Activated CD4-positive, alpha-beta T cell treated with anti-CD3 and anti-CD28 coated beads, Interleukin-2, amount 50 U/mL, for 48 hours (primary cell): ENCODE measurements at places on chromosomes 2 and 18.
A peak's percentile ranks its signal among the peaks of the same experiment; 100 is the strongest.

- no peak for DNase-seq
Measured at GRCh38 chr2:48915227-48915626, 159.7 kb upstream of the LHCGR start.

- DNase-seq: no peak
Measured at GRCh38 chr2:121804340-121804739, 48.9 kb downstream of the TSN start.

DNA sequence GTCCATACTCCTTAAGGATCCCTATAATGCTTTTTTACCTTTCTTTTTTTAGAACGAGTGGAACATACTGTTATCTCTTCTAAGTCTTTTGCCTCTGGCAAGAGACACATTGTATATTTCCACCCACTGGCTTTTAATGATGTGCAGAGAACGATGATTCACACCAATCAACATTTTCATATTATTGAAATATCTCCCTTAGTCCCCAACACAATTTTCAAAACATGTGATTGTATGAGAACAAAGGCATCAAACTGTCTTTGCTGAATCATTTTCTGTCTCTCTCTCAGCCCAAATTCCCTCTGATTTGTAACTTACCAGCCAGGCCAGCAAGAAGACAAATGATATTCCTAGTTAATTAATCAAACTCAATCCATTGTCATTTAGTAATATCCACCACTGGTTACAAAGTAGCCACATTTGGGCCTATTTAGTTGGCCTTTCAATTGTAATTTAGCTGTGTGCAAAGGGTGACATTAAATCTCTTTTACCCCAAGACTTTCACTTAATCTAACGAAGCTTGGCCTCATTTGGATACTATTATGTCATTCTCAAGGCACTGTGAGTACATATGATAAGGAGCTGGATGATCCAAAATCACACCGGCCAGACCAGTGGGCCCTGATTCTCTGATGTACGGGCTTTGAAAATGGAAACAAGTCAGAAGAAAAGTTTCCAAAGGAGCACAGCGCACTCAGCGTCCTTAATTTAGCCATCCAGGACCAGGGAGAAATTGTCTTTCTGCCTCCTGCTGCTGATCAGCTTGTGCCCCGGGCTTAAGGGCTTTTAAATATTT lies 185.1 kb downstream of the SCG2 start:
- DNase-seq: no peak

DNA sequence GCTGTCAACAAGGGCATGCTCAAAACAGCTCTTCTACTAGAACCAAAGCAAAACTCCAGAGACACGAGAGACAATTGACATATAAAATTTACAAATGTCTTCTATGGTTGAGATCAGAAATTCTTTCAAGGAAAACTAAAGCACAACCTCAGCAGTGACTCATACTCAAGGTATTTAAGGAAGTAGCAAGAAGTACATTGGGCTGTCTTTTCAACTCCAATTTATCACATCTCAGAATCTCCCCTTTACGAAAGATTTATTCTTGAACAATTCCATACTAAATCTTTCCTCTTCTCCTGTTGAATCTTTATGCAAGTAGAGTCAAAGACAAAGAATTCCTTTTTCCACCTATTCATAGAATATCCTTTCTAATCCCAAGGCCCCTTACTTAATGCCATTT lies 324.0 kb downstream of the IRS1 start:
- DNase-seq: no peak

DNA sequence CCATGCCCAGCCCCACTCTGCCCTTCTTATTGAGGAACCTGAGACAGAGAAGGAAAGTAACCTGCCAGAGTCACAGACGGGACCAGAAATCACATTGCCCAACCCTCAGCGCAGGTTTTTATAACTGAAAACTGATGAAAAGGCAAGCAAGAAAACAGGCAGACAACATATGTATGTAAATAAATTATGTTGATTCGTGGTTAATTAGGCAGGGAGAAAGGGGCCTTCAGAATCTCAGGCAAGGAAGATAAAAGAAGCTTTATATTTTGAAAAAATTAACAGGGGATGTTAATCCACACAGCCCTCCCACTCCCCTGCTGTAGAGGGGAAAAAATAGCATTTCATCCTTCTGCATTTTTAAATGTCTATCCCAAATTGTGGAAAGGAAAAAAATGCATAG lies 378.5 kb downstream of the PIK3C3 start:
- DNase-seq: no peak

DNA sequence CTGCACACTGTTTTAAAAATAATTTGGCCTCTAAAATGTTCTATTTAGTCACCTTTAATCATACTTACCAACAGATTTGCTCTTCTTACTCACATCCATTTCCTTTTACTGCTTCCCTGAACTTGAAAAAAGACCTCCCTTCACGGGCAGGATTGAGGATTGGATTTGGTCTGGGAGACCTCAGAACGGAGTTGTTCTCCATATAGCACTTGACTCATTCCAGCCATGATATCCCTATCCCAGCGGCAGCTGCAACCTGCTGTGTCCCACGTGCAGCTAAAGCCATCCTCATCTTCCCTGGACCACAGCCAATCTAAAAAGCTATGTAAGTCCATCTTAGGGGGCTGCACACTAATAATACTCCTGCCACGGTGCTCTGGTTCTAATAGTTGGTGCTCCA lies 97.0 kb upstream of the PTPRM start:
- DNase-seq: no peak

- no peak for DNase-seq
Measured at GRCh38 chr18:64287926-64288325, 139.0 kb upstream of the LINC00305 start.

DNA sequence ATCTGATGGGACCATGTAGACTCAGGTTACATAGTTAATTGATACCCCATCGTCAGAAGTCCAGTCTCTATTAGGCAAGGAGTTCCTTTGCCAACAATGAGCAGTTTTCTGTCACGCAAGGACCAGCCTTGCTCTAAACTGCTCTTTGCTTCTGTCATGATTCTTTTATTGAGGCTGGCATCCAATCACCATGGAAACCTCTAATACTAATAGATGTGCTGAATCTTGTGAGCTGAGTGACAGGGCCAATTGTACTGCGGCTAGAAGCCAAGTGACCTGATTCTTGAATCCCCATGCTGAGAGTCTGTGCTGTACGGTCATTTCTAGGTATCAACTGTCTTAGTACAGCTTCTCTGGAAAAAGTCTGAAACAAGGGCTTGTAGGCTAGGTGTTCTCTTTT lies 395.6 kb downstream of the RND3 start:
- no peak for DNase-seq

GRCh38 chr2:97967216-97967592 lies 28.5 kb downstream of the TMEM131 start:
- no peak for DNase-seq

DNA sequence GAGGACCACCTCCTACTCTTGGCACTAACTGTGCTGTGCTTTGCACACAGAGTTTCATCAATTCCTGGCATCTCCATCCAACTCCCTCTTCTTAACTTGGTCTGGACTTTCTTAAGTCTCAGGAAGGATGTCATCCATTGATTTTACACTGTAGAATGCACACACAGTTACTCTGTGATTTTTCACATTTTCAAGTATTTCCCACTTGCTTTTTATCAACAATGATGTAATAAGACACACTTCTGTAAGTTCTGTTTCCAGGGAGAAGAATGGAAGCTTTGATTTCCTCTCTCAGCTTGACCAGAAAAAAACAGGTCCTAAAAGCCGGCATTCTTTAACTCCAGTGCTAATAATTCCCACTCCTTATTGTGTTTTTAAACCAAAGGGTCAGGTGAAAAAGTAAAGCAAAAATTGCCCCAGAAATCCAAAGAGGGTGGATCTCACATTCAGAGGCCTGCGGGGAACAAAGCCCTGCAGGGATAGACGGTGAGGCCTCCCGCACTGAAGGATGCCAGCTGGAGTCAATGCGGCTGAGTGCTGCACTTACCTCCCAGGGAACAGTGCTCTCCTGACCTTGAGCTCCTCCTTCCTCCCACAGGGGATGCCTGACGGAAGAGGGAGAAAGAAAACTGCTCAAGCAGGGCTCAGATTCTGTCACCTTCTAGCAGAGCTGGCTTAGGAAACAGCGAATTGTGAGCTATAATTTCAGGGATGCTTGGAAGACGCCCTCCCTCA lies 83.1 kb downstream of the PDCL3 start:
- DNase-seq: no peak

DNA sequence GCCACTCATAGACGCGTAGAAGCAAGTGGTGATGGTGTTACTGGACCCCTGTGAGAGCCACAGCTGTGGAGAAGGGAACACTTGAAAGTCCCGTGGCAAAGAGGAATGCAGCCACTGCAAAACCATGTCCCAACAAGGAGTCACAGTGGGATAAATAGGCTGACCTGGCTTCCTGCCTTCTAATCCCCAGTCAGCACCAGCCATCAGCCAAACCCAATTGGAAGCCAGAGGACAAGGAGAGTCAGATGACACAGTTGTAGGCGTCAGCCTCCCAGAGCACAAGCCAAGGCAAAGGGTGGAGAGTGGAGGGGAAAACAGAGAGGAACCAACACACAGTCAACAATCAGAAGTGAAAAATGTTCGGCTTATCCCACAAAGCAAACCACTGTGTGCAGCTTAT lies 5.5 kb upstream of the CYBRD1 start:
- no peak for DNase-seq

DNA sequence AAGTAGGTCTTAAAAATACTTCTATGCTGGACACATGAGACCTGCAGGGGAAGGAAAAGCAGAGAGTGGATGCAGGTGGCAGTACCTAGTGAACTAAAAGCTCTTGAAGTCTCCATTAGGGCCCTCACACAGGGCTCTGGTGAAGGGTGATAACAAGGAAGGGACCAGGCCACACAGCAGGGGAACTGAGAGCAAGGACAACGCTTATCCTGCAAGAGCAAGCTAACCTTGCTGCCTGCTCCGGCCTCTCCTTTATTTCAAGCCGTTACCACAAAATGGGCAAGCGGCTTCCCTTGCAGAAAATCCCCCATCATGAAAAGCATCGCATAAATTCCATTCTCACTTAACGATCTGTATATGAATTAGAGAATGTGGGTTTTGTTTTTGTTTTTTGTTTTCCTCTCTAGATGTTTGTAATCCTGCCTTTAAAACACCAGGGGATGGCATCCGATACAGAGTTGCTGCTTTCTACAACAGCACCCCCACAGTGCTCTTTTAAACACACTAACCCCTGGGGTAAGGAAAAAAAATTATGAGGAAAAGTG lies 64.5 kb downstream of the CACNB4 start:
- DNase-seq: no peak

DNA sequence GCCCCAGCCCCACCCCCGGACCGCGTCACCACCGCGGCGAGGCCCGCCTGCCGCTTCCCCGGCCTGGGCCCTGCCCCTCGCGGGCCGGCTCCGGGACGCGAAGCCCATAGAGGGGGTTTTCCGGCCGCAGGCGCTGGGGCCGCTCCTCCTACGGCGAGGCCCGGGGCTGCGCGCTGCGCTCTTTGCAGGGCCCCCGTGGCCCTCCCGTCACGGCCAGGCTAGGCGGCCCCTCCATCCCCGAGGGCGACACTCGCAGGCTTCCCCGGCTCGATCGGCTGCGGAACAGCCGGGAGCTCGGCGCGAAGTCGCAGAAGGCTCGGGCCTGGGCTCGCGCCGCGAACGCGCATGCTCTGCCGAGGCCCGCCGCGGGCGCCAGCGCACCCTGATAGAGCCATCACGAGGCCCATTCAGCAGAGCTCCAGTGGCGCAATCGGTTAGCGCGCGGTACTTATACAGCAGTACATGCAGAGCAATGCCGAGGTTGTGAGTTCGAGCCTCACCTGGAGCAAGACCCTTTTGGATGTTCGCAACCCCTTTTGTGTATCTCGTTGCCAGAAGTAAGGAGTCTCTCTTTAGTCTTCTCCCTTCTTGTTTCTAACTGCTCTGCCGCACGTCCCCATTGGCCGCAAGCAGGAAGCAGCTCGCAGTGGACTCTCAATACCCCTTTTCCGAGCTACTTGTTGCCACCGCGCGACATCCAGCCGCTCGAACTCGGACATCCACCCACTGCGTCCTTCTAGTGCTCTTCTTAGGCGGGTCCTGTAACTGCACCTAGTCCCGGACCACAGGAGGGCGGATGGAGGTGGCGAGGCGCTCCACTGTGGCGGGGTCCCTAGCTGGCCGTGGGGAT lies 18.0 kb upstream of the HAAO start:
- peak; percentile 95 for DNase-seq
